ENCODE measurements at places on chromosomes 5 and 9.

- DNase-seq: no peak
These were observed 585.3 kb upstream of the CCNG1 start for GRCh38 chr5:162852134-162852533.

DNA sequence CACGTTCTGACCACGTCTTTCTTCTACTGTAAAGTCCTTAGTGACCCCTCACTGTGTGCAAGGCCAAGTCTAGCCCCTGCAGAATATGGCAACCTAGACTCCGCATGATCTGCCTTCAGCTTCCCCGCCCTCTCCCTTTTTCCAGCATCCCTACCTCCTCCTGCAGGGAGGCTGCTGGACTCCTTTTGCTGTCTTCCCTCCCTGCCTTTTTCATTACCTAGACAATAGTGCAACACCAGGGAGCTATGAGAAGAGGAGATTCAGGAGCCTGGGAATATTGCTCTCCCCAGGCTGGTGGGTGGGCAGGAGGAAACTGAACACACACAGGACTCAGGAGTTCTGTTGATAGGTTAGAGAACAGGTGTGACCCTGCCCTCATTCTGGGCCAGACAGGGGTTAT, 33.1 kb upstream of the LARP1 start:
- no peak for DNase-seq

- peak; percentile 55 for DNase-seq
These were observed 6.0 kb downstream of the B4GALT1 start for GRCh38 chr9:33161011-33161588.

DNA sequence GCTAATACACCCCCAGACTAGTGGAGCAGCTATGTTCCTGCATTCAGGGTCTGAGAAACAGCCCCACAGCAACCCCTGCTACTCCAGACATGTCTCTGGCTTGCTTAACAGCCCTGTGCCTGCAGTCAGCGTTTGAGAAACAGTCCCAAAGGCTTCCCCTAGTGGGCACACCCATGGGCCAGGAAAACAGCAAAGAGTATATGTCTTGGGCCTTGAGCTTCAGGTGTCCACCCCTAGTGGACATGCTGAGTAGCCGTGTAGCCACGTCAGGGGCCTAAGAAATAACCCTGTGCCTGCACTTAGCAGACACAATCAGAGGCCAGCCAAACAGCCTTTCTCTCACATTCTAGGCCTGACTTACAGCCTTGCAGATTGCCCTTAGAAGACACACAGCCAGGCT, 698.6 kb downstream of the PTPRD start:
- DNase-seq: no peak

- DNase-seq: no peak
These were observed 13.1 kb downstream of the IL7R start for GRCh38 chr5:35869685-35870277.

GRCh38 chr9:5569409-5569808, 59.1 kb downstream of the PDCD1LG2 start:
- DNase-seq: no peak

DNA sequence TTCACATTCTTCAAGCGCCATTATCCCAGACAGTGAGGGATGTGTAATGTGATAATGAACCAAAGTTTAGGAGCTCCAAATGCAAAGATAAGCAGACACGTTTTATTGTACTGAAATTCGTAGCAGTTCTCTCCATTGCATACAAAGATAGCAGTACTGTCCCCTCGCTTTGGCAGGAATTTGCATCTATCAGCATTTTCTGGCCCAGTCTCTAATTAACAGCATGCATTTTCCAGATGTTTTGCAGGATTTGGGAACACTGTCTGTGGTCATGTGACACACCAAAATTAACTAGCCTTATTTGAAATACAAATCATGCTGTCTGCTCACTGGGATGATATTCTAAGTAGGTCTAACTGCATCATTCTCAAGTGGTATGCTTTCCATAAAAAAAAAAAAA, 235.9 kb upstream of the TRPM3 start:
- DNase-seq: no peak

DNA sequence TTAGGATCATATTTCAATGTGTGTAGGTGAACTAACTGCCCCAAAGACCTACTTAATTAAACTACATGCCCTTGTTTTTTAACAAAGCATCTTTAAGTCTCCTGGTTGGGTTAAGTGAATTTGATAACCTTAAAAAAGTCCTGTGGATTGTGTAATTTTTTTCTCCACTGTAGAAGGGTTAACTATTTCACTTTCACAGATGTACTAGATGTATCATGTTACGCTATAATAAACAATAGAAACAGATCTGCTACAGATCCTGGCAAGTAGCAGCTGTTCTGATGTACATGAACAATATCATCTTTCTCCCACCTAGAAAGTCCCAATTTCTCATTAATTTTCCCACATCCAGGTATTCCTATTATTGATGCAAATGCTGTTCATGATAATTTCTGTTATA, 18.9 kb downstream of the KIF24 start:
- DNase-seq: no peak

DNA sequence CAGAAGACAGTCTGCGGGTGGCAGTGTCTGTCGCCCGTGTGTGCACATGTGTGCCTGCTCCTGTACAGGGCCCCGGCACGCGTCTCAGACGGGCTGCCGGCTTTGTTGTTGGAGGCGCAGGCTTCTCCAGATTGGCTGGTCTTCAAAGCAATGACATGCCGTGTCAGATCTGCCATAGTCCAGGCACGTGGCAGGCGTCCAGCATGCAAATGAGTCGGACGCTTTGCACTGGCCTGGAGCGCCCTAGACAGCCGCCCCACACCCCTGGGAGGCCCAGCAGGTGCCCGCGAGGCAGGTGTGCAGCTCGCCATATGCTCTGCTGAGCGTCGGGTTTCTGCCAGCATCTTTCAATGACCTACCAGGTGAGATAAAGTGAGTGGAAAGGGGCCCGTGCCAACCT, 71.5 kb downstream of the GADD45G start:
- no peak for DNase-seq

DNA sequence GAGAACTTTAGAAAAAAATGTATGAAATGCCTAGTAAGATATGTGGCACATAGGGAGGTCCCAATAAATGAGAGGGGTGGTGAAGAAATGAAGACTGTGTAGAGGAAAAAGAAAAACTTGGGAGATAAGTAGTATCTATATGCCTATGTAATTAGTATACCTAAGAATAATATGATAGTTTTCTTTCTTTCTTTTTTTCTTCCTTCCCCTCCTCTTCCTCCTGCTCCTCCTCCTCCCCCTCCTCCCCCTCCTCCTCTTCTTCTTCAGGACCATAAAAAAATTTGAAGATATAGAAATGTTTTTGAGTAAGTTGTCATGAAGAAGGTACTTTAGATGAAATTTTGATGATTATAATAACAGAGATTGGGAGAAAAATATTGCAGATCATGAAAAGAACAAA, 857.4 kb downstream of the MAT2B start:
- no peak for DNase-seq

DNA sequence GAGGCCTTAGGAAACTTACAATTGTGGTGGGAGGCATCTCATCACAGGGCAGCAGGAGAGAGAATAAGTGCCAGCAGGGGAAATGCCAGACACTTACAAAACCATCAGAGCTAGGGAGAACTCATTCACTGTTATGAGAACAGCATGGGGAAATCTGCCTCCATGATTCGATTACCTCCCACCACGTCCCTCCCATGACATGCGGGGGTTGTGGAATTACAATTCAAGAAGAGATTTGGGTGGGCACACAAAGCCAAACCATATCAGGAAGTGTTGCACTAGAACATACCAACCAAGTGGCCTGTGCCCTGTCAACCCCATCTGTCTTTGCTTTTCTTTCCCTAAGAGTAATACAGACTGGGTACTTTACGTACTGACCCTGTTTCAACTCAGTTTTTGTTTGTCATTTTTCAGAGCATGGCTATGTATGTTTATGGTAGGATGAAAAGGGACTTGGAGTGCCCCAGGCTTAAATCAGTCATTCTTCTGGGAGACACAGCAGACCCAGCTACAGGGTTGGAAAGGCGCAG, 58.3 kb upstream of the TGFBR1 start:
- no peak for DNase-seq

DNA sequence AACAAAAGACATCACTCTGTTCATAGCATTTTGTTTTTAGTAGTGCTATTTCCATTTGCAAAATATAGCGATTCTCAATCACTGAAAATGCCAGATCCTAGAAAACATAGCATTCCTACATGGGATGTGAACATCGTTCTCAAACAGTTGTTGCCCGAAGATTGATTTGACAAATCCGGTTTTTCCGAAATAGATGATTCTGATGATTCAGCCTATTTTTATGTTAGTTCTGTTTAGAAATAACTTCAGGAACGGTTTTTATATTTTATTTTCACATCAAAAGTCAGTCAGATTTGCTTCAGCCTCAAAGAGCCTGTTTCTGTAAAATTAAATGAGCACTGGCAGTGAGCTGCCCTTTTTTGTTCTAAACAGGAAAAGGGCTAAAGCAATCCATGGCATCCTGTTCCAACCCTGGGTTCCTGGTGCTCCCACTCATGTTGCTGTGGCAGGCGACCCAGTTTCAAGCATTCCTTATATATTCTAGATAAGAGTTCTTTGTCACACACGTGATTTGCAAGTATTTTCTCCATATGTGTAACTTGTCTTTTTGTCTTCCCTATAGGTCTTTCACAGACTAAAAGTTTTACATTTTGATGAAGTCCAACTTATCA, 14.2 kb upstream of the PSIP1 start:
- no peak for DNase-seq

DNA sequence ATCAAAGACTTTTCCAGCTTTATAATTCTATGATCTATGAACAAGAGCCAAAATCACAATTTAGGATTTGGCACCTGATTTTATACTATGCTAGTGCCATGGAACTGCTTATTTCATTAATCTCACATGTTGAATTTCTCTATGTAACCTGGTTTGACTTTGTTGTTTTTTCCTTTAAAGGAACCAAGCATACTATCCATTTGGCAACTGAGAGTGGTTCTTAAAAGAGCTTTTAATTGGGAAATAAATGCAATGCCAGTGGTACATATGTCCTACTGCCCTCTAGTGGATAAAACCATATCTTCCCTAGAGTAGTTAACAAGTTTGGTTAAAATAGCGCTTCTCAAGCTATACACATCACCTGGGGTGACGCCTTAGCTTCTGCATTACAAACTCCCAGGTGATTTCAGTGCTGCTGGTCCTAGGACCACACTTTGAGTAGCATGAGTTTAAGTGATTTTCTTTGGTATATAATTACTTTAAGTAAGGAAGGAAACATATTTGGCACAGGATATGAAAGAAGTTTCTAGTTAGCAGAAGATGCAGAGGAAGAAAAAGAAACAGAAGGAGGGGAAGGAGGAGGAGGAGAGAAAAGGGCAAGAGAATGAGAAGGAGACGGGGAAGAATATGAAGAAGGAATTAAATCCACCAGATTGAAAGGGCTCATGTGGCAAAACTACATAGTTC, 56.8 kb downstream of the FGF10 start:
- DNase-seq: no peak

DNA sequence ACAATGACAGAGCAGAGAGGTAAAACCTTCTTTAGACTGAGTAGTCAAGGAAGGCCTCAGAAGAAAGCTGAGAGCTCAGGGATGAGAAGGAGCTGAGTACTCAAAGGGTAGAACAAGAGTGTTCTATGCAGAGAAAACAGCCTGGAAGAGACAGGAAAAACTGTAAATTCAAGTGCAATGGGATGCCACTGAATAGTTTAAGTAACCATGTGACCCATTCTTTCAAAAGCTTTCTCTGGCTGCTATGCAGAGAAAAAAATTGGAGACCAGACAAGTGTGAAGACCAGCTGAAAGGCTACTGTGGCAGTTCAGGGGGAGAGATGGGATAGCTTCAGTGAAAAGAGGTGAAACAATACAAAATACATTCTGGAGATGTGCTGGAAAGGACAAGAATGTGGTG, 61.3 kb upstream of the RNF38 start:
- DNase-seq: no peak

DNA sequence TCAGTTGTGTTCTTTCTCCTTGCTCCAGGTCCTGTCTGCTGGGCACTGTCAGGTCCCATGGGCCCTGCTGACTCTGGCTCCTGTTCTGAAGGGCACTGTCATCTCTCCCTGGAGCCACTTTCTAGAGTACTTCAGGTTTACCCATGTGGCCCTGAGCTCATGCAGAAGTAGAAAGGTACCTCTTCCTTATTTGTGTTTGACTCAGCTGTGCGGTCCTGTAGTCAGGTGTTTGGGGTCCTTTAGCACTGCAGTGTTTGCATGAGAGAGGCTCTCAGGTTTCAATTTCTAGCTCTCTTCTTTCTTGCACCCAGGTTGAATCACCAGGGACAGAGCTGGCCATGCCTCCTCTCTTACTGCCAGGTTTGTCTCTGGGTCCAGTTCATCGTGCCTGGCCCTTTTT, 71.5 kb downstream of the HSPA4 start:
- DNase-seq: no peak

GRCh38 chr9:123316053-123316718, 39.8 kb upstream of the CRB2 start:
- no peak for DNase-seq

GRCh38 chr5:124355928-124356327, 390.5 kb downstream of the ZNF608 start:
- DNase-seq: no peak

DNA sequence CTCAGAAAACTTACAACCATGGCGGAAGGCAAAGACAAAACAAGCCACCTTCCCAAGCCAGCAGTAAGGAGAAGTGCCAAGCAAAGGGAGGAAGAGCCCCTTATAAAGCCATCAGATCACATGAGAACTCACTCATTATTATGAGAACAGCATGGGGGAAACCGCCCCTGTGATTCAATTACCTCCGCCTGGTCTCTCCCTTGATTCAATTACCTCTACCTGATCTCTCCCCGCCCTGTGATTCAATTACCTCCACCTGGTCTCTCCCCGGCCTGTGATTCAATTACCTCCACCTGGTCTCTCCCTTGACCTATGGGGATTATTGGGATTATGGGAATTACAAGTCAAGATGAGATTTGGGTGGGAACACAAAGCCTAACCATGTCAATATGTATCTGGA, 467.3 kb upstream of the FTMT start:
- DNase-seq: no peak

GRCh38 chr5:81326554-81326953, 25.2 kb downstream of the ZCCHC9 start:
- DNase-seq: no peak

DNA sequence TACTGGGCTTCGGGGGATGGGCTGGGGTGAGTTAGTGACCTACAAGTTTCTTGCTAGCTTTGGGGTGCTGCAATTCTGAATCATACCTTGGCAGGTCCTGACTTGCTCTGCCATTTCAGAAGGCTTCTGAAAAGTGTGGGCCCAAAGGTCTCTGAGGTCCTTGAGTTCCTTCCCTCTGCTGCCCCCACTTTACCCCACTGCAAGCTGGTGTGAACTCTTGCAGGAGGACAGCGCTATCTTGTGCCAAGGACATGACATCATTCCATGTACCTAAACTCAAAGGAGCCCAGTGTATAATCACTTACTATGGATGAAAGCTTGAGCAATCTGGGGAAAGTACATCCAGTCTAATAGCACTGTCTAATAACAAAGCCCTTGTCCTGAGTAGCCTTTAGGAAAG, 157.4 kb downstream of the RMI1 start:
- no peak for DNase-seq
